ENCODE measurements at places on chromosomes 3 and 15. TPM values are rescaled to one million over a fixed set of nuclear protein-coding genes. Genes with fewer than 3 reads are reported as not detected.

Gene GREM1
- total RNA-seq = 0.13 TPM

Gene POPDC2
- total RNA-seq = 0.76 TPM

Gene CCR8
- not detected for total RNA-seq

Gene CHRNA3
- not detected for total RNA-seq

Gene PLIN1
- not detected for total RNA-seq

Gene LINGO1
- total RNA-seq = 0.13 TPM

Gene CDC25A
- 8.6 TPM for total RNA-seq

Gene SLC22A13
- total RNA-seq = under 0.01 TPM

Gene PRICKLE2
- total RNA-seq = 2.8 TPM

Gene CCDC54
- total RNA-seq = not detected

Gene SPESP1
- 1.9 TPM for total RNA-seq

Gene GOLGA6L7
- total RNA-seq = not detected

GRCh38 chr3:154786724-154787123 is 293.4 kb upstream of the MME start:
- DNase-seq = no peak

- no peak for DNase-seq
These were observed 27.7 kb downstream of the ITGA11 start for GRCh38 chr15:68404056-68404798.

DNA sequence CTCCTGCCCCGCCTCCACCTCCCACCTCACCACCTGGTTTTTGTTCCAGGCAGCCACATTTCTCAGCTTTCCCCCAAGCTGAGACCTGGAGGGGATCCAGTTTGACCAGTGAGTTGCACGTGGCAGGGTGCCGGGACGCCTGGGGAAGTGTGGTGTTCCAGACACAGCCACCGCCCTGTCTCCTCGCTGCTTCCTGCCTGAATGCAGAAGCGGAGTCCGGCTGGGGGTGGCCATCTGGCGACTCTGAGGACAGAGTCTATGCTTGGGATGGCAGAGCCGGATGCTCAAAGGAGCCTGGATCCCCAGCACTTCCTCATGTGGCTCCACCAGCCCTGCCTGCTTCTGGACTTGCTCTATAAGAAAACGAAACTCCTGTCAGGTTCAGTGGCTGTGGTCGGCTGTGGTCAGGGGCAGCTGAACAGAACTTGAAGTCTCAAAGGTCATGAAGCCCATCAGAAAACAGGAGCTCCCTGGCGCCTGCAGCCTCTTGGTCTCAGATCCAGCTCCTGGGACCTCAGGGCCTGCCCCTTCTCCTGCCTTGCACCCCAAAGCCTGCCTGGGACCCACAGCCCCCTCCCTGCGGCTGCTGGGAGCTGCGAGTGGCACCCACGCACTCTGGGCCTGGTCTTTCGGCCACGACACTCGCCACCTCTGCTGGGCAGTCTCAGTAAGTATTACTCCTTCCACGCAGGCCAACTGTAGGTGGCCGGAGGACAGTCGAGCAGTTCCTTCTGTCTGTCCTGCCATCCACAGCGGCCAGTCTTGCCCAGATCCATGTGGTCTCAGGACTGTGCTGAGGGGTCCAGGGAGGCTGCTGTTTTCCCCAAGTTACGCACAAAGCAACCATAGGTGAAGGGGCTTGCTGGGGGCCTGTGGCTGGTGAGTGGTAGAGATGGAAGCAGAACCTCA is 112.8 kb upstream of the MEF2A start:
- no peak for DNase-seq

DNA sequence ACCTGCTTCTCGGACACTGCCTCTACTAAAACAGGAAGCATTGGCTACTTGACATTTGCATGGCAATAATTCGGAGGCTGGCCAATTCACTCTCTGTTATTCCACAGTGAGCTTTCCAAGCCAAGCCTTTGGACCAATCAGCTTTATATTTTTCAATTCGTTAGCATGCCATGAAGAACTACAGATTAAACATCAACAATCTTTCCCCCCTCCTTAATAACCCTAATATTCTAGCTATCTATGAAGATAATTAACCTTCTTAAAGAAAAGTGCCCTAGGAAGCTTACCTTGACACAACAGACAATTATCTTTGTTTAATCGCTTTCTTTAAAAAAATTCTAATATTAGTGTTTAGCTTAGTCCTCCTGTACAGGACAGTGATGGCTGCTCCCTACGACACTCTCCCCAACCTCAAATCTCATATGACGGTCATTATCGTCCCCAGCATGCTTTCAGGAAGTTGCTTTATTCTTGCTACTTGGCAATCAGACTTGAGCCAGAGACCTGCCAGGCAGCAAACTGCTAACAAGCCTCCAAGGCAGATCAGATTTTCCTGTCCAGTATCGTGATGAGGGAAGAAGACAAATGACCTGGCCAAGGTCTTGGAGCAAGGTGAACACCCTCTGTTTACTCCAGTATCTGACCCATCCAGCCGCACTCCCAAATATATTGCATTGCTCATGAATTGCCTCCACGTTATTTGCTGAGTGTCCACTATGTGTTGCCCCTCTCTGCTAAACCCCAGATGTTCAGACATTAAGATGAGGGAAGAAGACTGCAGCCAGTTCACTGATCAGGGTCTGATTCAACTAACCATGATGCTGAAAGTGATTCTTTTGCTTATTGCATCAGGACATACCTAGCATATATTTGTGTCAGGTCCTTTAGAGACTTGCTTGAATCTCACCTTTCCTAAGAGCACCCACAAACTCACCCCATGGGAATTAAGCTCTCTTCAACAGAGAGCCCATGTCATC is 68.1 kb upstream of the LPP start:
- no peak for DNase-seq

GRCh38 chr3:159766563-159767185 is 222.0 kb upstream of the IL12A start:
- DNase-seq = no peak

DNA sequence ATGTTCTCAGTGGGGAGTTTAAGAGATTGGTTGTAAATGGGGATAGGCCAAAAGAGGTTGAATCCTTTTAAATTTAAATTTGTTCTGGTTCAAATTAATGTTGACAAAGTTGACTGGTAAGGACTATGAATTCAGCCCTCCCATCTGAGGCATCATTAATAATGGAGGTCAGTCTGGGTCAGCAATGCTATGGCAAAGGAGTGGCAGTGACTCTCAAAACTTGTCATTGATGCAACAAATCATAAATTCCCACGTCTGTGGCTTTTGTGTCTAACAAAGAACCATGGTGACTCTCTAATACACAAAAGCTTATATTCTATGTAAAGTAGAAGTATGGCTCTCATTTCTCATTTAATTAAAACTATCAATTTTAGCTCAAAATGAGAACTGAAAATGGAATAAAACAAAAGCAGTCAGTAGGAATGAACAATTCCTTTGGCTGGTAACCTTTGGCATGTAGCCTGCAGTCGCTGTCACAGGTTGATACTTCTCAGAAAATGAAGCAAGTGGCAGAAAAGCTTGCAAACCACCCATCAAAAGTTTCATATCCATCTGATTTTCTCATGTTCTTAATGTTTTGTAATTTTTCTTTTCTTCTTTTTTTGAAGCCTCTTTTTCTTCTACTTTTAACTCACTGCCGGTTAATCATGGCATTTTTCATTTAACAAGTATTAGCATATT is 12.2 kb upstream of the ZBED2 start:
- DNase-seq = no peak

DNA sequence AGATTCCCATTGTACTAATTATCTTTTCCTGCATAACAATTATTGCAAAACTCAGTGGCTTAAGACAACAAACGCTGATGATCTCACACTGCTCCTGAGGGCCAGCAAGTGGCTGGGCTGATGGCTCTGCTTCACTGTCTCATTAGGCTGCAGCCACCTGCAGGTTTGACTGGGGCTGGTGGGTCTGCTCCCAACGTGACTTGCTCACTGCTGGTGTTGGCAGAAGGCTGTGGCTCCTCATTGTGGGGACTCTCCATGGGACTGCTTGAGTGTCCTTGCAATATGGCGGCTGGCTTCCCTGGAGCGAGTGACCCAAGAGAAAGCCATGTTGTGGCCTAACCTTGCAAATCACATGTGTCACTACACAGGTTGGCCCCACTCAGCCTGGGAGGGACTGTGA is 71.1 kb downstream of the PLXNA1 start:
- no peak for DNase-seq

DNA sequence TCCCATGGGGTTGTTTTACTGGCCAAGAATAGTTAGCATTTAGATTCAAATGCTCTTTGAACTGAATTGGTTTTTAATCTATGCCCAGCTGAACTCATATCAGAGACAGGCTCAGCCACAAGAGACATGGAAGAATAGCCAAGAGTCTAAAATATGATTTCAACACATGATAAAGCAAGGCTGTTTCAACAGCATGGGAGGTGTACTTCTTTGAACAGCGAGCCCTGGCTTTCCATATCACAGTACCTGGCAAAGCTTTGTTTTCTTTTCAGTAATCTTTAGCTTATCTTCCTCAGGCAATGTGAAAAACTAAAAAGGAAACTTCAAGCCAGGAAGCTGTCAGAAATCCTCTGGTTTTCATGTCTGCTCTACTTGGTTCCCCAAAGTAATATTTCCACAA is 413.6 kb upstream of the ADAMTS9 start:
- no peak for DNase-seq

- DNase-seq = peak; percentile 33
These were observed 96.4 kb upstream of the NANOGP8 start for GRCh38 chr15:35181538-35181937.

- DNase-seq = peak; percentile 53
These were observed at the start of gene NRROS for GRCh38 chr3:196639483-196640296. Gene NRROS, plus strand, starts transcription at chr3:196639694. Its CDS starts 14,846 bp downstream, at chr3:196654540.

DNA sequence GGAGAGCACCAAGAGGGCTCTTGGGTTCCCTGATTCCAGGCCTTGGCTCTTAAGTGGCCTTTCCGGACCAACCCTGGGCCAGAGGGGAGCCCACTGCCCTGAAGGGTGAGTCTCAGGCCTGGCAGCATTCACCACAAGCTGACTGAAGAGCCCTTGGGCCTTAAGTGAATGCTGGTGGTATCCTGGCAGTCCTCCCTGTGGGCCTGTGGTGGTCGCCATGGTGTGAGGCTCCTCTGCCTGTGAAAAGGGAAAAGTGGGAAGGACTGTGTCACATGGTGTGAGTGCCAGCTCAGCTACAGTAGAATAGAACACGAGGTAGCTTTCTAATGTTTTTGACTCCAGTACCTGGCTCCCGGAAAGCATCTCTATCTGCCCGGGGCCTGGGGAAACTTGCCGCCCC is 15.3 kb downstream of the CHDH start:
- no peak for DNase-seq

GRCh38 chr3:173893066-173893465 is 495.5 kb downstream of the NLGN1 start:
- DNase-seq = peak; percentile 7

DNA sequence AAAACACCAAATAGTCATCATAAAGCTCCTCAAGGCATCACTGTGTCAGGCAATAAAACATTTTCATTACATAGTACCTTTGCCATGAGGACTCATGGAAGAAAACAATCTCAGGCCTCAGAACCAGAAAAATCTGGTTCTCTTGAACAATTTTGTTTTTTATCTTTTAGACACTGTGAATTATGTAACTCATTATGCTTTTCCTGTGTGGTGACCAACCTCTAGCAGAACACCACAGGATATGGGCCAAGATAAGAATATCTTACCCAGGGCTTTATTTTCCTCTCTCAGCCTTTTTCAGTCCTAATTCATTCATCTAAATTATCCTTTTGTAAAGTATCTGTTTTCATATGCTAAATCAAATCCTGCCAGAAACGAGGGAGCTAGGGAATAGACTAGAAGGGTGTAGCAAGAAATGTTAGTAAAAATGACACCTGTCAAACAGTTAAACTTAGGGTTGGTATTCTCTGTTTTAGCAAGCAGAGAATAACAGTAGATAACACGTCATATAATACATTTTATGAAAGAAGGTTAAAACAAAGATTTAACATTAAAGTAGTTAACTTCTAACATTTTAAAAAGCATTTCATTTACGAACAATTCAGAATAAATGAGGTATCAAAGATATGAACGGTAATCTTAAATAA is 111.1 kb downstream of the FBXL22 start:
- DNase-seq = no peak

- no peak for DNase-seq
These were observed 11.8 kb upstream of the HRG start for GRCh38 chr3:186653984-186654383.

DNA sequence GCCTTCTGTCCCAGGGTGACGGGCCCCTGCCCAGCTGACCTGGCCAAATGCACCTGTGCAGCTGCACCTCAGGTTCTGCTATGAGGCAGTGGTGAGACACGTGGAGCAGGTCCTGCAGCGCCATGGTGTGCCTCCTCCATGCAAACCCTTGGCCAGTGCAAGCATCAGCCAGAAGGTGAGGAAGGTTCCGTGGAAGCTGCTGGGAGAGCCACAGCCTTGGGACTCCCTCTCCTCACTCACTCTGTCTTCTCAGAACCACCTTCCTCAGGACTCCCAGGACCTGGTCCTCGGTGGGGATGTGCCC is 31.6 kb downstream of the PTPN23 start:
- no peak for DNase-seq

DNA sequence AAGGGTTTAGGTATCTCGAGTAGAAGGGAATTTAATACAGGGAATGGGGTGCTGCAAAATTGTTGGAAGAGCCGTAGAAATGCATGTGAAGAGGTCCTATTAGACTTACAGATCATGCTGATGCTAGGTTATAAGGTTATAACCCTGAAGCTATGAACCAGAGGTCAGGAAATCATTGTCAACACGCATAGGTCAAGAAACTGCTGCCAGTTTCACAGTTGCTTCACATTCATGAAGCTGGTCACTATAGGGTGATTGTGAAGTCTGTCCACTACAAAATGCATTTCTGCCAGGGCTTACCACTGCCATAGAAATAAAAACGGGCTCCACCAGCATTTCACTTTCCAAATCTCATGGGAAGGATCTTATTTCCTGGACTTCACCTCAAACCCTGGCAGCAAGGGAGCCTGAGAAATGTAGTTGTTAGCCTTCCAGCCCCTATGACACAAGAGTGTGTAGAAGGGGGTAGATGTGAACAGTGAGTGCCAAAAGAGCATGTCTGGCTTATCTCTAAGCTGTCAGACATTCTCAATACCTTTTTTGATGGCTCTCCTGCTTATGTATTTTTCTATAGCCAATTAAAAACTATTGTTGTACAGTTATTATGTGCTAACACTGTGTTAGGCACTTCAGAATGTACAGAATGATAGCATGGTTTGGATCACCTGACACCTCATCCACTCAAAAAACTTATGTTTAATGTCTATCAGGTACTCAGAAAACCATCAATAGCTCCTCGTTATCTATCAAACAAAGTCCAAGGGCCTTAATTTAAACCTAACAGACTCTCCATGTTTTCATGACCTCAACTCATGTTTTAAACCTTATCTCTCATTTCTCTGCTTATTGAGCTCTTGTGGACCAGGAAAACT is 148.3 kb upstream of the TSC22D2 start:
- no peak for DNase-seq

DNA sequence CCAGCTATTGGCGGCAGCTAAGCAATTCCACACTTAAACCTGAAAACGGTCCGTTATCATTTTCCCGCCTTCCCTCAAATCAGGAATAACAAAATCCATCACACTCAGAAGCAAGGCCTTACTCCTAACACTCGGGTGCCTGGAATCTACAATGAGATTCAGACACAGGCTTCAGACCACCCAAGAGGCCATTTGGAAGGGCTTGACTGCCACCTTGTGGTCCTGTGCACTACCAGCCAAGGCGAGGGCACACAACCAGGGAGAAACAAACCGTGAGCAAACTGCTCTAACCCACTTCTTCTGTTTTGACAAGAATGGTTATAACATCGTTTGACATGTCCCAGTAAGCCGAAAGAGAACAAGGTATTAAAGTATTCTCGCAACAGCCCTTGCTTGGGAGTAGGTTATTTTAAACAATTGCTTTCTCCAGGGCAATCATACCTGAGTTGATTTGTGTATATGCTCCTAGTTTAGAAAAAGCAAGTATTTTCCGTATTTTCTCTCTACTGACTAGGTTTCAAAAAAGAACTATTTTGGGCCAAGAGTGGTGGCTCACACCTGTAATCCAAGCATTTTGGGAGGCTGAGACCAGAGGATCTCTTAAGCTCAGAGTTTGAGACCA is 40.1 kb upstream of the TAFA4 start:
- peak; percentile 73 for DNase-seq
